ENCODE measurements at places on chromosomes 5 and 9. TPM values are rescaled to one million over a fixed set of nuclear protein-coding genes. Genes with fewer than 3 reads are reported as not detected.

- no peaks in the 10 kb centered on the region for H3K36me3 ChIP-seq
- H3K27me3 ChIP-seq, result no peaks in the 10 kb centered on the region
- DNase-seq, result no peak
- no peaks in the 10 kb centered on the region for H3K4me1 ChIP-seq
- no peak overlapping the region for H3K4me3 ChIP-seq
These were observed 22.6 kb downstream of the VCAN start for GRCh38 chr5:83494087-83494620.

The GADD45G gene
- 2.6 TPM for total RNA-seq

GRCh38 chr5:111345731-111346130 is 121.5 kb downstream of the CAMK4 start:
- H3K36me3 ChIP-seq, result peaks cover 15% of the 10 kb centered on the region
- H3K27ac ChIP-seq, result no peak overlapping the region
- H3K4me3 ChIP-seq, result no peak overlapping the region
- peaks cover 5% of the 10 kb centered on the region for H3K4me1 ChIP-seq
- no peak for DNase-seq
- no peaks in the 10 kb centered on the region for H3K27me3 ChIP-seq

- H3K27me3 ChIP-seq, result no peaks in the 10 kb centered on the region
- H3K4me1 ChIP-seq, result no peaks in the 10 kb centered on the region
- H3K27ac ChIP-seq, result no peak overlapping the region
- DNase-seq, result no peak
- no peak overlapping the region for H3K4me3 ChIP-seq
These were observed 371.1 kb downstream of the SPOCK1 start for GRCh38 chr5:137128012-137128411.

- H3K4me3 ChIP-seq, result no peak overlapping the region
- no peaks in the 10 kb centered on the region for H3K27me3 ChIP-seq
- no peak overlapping the region for H3K27ac ChIP-seq
- no peaks in the 10 kb centered on the region for H3K4me1 ChIP-seq
These were observed 26.1 kb upstream of the IFNK start for GRCh38 chr9:27497883-27498417.

DNA sequence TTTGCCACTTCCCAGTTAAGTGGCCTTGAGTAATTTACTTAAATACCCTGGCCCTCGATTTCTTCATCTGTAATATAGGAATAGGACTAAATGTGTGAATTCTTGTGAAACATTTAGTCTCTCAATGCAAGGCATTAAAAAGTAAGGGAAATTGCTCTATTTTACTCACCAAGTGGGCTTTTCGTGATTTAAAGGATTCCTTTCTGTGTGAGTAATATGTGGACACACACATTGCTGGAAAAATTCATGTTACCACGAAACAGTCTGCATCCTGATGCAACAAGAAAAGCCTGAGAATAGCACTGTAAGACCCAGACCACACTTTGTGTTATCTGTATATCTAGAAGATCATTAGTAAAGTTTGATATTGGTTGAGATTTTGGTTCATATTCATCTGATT is 1243.0 kb upstream of the CDH9 start:
- H3K27ac ChIP-seq, result no peak overlapping the region
- no peaks in the 10 kb centered on the region for H3K4me1 ChIP-seq
- no peak for DNase-seq
- no peak overlapping the region for H3K4me3 ChIP-seq
- no peaks in the 10 kb centered on the region for H3K27me3 ChIP-seq

All from CD8-positive, alpha-beta memory T cell (primary cell).